Activated gamma-delta T cell treated with anti-CD3 and anti-CD28 coated beads, Interleukin-2, amount 50 U/mL, for 16 hours (primary cell): ENCODE measurements at places on chromosomes 7 and 10.
A peak's percentile ranks its signal among the peaks of the same experiment; 100 is the strongest.

GRCh38 chr7:43390576-43390975 lies 192.3 kb upstream of the STK17A start:
- DNase-seq, result no peak

- DNase-seq, result no peak
These were observed 21.2 kb upstream of the DPYSL4 start for GRCh38 chr10:132165416-132165980.

- DNase-seq, result no peak
These were observed 44.9 kb downstream of the FIGNL1 start for GRCh38 chr7:50405221-50405620.

GRCh38 chr10:78565841-78566240 lies 502.9 kb upstream of the ZMIZ1 start:
- no peak for DNase-seq

- DNase-seq, result no peak
These were observed 149.3 kb upstream of the CTTNBP2 start for GRCh38 chr7:118022546-118022945.

- DNase-seq, result no peak
These were observed 111.8 kb downstream of the MYL10 start for GRCh38 chr7:101517304-101517703.

DNA sequence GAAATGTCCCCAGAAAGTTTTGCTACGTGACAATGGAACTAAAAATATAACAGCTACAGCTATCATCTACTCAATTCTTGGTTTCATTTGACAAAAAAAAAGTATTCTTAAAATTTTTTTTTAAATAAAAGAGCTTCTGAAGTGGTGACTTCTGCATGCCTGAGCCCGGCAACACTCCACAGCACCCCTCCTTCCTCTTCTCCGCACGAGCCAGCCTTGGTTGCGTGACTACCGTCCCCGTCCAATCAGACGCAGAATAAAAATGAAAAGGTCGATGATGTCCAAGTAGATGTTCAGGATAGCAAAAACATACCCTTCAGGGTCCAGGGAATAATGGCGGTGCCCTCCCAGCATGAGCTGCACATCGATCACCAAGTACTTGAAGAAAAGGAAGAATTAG lies 34.5 kb upstream of the GATAD1 start:
- no peak for DNase-seq

DNA sequence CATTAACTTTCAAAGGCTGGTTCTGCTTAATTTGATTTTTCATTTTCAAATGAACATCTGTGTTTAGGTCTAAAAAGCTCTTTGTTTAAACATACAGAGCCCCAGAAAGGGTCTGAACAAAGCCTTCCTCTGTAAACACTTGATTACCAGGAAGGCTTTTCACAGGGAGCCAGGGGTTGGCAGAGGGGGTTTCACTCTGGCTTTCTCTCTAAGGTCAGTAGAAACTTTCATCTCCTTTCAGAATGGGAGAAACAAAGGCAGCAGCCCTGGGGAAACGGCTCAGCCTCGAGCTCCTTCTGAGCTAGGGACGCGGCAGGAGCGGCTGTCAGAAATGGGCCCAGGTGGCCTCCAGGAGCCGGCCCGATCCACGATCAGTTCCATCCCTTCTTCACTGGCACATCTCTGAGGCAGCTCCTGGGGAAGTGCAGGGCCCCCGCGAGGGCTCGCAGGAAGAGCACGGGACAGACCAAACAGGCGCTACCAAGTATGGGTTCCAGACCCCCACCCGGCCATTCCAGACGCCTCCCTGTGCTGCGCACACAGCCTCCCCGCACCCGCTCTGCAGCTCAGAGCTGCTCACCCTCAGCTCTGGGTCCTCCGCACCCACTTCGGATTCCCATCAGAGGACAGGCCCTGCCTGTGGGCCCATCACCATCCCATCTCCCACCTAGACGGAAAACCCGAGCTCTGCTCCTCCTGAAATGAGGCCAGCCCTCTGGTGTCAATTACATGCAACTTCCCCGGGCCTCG lies 124.1 kb downstream of the MAD1L1 start:
- no peak for DNase-seq

GRCh38 chr7:33108554-33109004 lies 625 bp downstream of the RP9 start:
- no peak for DNase-seq

- no peak for DNase-seq
These were observed 265.4 kb downstream of the ZWINT start for GRCh38 chr10:56095506-56096225.

DNA sequence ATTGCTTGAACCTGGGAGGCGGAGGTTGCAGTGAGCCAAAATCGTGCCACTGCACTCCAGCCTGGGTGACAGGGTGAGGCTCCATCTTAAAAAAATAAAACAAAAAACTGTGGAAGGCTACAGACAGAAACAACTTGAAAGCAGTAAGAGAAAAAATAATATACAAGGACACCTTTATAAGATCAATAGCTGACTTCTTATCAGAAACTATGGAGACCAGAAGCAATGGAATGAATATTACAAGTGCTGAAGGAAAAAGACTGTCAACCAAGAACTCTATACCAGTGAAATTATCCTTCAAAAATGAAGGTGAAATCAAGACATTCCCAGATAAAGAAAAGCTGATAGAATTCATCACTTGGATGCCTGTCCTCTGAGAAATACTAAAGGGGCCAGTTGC lies 49.0 kb downstream of the RBAK start:
- DNase-seq, result no peak

DNA sequence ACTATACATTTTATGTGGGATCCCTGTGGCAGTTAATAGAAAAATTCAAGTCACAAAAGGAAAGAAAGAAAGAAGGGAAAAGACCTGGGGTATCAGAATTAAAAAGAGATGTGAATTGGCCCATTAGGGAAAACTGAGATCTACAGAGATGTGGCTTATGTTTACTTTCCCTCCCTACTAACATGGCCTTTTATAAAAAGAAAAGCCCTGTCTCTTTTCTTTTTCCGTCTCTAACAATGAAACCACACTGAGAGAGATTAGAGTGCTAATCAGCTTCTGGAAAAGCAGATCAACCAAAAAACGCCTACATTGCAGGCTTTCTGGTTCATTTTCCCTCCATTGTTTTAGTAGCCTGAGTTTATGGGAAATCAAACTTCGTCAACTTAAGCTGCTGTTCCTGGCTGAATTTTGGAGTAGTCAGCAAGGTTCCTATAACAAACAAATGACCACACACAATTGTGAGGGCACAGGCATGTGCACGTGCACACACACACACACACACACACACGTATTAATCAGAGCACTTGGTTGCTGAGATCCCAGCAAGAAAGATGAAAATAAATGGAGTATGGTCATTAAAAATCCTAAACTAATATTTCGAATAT lies 235.1 kb downstream of the SORCS1 start:
- DNase-seq, result no peak

- no peak for DNase-seq
These were observed 341.9 kb downstream of the TNS3 start for GRCh38 chr7:47239931-47240421.

- DNase-seq, result no peak
These were observed 11.6 kb upstream of the FRAT1 start for GRCh38 chr10:97307441-97307840.

DNA sequence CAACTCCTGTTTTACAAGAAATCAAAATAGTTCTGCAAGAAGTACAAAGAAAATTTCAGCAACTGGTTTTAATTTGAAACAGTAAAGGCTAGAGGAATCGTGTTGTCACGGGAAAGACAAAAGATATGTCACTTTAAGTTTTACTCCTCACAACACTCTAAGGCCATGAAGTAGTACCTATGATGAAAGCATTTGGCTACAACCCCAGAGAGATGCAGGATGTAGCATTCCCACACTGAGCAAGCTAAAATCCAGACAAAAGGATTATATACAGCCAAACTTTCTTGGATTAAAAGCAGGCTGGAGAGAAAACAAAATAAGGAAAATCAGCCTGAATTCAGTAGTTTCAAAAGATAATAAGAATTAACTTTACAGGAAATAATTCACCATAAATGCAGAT lies 245.5 kb upstream of the STEAP1 start:
- DNase-seq, result no peak

DNA sequence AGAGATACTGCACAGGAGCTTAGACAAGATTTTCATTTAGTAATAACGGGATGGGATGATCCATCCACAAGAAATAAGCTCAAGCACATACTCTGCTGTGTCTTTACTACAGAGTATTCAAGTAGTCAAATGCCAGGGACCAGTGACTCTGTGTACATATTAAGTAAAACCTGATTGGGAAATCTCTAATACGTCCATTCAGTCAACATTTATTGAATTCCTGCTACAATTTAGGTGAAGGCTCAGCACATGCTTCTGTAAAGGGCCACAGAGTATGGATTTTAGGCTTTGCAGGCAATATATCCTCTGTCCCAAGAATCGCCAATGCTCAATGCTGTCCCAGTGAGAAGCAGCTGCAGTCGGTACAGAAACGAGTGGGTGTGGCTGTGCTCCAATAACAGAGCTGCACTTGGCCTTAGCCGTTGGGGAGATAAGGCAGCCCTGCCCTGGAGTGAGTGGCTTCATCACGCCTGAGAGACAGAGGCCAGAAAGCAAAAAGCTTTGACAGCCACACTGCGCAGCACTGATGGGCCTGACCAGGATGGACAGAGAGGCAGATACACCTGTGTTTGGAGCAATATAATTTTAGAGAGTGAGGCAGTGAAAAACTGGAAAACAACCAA lies 186.8 kb downstream of the PARD3 start:
- no peak for DNase-seq

- no peak for DNase-seq
These were observed 64.7 kb upstream of the ECHDC3 start for GRCh38 chr10:11677480-11677879.

DNA sequence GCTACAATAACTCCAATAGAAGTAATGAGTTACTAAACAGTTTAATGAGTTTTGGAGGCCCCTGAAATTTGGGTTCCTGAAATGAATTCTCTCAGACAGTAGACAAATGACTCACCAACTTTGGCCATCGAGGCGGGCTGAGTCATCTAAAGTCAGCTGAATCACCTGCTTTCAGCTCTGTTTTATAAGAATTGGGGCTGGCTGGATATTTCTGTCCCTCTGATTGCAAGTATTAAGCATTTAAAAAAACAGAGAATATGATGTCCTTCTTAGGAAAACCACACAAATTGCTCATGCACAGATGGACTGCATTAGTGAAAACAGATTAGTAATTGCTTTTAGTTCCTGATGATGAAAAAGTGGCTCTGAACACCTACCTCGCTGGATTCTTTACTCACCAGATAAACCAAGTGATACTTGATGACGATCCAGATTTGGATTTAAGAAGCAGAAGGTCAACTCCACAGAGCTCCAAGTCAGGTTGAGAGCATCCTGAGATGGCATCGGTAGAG lies 59.1 kb downstream of the ZNF365 start:
- DNase-seq, result peak; percentile 34

DNA sequence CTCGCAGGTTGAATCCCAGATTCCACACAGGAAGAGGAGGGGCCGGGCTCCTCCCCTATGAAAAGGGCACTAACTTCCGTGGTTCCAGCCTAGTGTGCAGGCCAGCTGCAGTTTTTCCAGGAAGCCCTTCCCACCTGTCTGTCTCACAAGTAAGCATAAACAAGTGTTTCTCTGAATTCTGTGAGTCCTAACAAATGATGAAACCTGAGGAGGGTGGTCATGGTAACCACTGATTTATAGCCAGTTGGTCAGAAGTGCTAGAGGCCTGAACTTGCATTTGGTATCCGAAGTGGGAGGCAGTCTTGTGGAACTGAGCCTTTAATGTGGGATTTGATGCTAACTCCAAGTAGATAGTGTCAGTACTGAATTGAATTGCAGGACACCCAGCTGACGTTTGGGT lies 54.7 kb upstream of the STEAP4 start:
- DNase-seq, result no peak

DNA sequence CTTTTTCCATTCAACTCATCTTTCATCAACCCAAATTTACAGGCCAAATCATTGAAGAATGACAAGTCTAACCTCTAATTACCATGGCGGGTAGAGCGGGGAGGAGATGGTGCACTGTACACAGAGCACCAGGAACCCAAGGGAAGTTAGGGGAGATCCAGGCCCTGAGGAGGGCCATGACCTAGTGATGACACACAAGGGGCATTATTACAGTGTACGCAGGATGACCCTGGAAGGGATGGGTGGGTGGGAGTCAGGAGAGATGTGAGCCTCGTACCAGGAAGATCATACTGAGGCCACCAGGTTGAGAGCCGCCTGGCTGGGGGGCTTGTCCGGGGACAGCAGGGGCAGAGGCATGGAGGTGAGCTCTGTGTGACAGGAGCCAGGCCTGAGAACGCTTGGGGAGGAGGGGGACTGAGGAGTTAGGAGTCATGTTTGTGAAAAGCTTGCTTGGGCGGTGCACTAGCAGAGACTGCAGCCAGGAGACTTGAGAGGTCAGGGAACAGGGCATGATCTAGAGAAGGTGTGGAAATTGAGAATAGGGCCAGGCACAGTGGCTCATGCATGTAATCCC lies 89.5 kb upstream of the CCNY start:
- DNase-seq, result no peak

- DNase-seq, result no peak
These were observed 150.8 kb downstream of the DGKI start for GRCh38 chr7:137695942-137696341.

DNA sequence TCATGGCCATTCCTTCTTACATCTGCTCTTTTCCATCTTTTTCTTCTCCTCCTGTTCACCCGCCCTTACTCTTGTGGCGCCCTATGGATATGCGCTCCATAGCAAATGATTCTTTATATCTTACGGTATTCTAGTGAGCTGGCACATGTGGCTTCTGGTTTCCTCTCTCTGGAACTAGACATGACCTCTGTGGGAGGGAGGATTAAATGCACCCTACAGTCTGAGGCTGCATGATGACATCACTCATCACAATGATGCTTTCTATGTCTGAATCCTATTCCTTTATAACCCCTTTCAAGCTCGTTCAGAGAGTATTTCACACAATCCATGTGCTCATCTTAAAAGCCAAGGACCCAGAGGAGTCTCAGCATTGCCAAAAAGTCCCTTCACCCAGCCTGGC lies 153.3 kb downstream of the EGFR start:
- no peak for DNase-seq

DNA sequence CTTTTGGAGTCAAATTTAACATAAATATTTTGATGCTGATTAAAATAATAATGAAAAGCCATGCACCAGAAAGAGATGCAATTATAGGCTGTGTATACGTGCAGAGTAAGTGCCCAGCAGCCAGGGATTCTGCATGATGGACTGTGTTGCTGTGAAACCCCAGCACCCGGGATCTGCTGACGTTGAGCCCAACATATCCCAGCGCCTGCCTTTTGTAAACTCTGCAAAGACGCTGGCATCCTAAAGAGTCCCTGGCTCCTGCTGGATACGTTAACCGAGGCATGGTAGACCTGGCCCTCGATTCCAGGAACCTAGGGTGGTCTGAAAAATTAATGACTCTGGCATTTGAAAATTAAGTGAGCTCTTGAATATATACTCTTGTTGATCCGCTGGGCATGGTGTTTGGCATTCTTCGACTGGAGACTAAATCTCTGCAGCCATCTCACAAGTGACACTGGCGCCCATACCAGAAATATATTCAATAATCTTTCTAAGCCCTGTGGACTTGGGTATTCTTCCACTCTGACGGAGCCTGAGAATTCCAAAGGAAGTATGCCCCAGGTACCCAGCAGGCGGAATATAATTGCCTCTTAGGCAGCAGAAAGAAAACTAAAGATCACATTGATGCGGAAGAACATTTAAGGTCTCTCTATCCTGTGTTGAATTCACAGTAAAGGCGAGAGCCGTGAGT lies 191.2 kb upstream of the SH2B2 start:
- DNase-seq, result no peak
